ENCODE measurements at places on chromosomes 7 and 10.

- DNase-seq, result no peak
Observed at GRCh38 chr10:123888751-123889150, 2.9 kb downstream of the CPXM2 start.

- DNase-seq, result no peak
Observed at GRCh38 chr7:27160145-27160545, 3.7 kb upstream of the HOXA7 start.

GRCh38 chr10:36573246-36573645, 552.2 kb upstream of the ANKRD30A start:
- no peak for DNase-seq

DNA sequence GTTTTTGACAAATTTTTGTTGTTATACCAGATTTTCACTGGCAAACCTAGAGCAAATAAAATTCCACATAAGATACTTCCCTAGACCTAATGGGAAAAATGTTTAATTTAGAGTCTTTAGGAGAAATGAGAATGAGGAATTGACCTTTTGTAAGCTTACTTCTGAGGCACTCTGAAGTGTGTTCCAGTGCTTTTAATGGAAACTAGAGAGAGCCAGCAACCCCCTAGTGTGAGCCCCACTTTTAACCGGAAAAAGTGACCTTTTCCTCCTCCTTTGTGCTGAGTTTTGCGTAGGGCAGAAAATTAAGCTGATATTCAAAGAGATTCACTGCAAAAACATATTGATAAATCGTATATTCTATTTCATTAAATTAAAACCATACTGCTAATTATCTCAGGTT, 5.2 kb downstream of the IKZF1 start:
- DNase-seq, result no peak

GRCh38 chr10:11823122-11823988, at the start of gene PROSER2:
Gene PROSER2, plus strand, starts transcription at chr10:11823356. Its CDS starts 28,722 bp downstream, at chr10:11852078.
- DNase-seq, result no peak

DNA sequence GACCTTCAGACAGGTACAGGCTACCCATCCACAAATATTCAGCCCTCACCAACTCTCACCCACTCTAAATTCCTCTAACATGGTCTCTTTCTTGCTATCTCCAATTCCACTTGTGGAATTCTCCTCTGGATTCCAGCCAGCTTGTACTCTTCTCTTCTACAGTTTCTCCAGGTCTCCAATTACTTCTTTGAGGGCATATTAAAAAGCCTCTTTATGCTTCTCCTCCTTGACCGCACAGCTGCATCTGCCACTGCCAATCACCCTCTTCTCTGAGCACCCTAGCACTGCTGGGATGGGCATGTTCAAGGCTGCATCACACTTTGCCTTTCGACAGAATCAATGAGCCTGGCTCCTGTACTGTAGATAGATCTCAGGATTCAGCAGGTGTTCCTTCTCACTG, 101.5 kb upstream of the ANKRD1 start:
- no peak for DNase-seq

DNA sequence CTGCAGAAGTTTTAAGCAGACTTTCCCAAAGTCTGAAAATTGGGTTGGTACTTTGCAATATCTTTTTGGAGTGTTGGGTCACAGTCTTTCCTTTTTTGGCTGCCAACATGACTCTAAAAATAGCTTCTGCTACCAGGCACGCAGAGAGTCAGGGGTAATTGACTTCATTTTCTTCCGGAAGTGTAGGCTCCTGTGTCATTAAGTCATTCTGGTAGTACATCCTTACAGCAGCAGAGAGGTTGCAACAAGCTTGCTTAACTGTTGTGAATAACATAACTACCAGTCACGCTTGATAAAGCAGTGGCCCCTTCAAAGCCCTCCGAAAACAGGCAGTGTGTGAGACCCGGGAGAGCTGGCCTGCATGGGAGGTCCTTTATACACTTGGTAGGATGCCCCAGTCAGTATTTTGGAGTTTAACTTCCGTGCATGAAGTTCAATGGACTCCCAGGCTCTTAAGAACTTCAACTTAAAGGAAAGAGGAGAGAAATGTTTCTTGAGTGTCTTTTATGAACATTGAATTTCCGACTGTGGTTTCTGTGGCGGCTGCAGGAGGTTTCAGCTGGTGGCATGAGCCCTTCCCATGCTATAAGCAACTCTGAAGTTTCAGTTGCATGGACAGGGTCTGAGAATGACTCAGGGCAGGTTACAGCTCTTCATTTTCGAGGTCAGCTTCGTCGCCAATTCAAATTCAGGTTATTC, 310.7 kb downstream of the GALNT17 start:
- DNase-seq, result no peak

GRCh38 chr10:60955316-60955715, 11.3 kb upstream of the RHOBTB1 start:
- no peak for DNase-seq

- DNase-seq, result no peak
Observed at GRCh38 chr10:51269821-51270220, 195.5 kb downstream of the PRKG1 start.

DNA sequence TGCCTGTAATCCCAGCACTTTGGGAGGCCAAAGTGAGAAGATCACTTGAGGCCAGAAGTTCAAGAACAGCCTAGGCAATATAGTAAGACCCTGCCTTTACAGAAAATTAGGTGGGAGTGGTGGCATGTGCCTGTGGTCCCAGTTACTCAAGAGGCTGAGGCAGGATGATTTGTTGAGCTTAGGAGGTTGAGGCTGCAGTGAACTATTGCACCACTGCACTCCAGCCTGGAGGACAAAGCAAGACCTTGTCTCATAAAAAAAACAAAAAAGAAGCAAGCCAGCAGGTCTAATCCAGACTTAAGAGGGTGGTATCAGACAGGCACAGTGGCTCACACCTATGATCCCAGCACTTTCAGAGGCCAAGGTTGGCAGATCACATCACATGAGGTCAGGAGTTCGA, 24.5 kb upstream of the KCTD7 start:
- no peak for DNase-seq

GRCh38 chr10:43683451-43684291, 35.0 kb upstream of the ZNF32 start:
- no peak for DNase-seq

GRCh38 chr10:4001811-4002210, 216.8 kb upstream of the KLF6 start:
- DNase-seq, result no peak

GRCh38 chr7:39951226-39952194, 1.5 kb downstream of the CDK13 start:
- DNase-seq, result peak; percentile 43

DNA sequence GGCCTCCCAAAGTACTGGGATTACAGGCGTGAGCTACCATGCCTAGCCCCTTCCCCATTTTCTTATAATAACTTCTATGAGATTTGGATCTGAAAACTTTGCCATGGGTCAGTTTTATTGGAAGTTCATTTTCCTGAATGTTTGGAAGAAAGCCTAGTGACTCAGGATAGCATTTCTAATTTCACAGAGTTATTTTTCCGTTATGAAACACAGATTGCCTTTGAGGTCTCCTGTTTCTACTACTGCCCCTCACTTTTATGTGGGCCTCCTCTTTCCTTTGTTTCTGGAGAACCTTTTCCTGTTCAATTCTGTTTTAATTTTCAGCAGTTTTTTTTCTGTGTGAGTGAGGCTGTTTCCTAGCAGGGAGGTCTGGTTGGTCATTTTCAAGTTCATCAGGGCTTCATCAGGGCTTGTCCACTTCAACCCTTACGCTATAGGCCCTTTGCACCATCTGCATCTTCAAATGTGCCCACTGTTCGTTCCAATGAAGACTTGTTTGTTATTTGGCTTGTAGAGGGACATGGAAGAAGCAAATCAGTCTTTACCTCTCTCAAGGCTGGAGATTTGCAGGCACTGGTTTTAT, 58.7 kb downstream of the BMPR1A start:
- DNase-seq, result peak; percentile 14

- DNase-seq, result no peak
Observed at GRCh38 chr7:82633592-82633991, 190.0 kb upstream of the CACNA2D1 start.

GRCh38 chr7:111392294-111392693, 170.0 kb downstream of the IMMP2L start:
- no peak for DNase-seq

DNA sequence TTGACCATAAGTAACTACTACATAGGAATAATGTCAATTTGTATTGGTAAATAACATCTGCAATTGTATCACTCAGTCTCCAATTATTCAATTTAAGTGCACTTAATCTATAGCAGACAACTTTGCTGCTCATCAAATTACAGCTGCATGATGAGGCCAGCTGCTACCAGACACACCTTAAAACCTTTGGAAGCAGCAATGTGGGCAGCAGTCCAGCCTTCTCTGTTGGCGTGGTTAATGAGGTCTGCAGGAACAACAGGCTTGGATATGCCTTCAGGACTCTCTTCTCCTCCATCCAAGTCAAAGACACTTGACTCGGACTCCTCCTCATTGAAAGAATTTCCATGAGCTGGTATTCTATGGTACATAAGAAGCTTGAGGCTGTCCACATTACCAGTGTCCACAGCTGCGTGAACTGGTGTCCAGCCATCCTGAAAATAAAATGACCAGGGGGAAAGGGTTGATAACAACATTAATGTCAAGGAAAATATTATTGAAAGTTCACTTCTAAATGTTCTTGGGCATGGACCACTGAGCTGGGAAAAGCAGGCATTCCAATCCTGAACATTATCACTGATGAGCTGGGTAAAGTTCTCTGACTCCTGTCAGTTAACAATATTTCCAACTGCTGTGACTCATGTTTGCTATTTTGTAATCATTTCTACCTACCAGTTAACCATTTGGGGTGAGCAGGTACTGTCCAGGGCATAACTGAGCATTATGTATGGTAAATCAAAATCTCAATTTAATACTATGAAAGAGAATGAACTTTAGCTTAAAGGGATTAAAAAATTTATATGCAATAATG, 95.7 kb downstream of the CTTNBP2 start:
- DNase-seq, result no peak

DNA sequence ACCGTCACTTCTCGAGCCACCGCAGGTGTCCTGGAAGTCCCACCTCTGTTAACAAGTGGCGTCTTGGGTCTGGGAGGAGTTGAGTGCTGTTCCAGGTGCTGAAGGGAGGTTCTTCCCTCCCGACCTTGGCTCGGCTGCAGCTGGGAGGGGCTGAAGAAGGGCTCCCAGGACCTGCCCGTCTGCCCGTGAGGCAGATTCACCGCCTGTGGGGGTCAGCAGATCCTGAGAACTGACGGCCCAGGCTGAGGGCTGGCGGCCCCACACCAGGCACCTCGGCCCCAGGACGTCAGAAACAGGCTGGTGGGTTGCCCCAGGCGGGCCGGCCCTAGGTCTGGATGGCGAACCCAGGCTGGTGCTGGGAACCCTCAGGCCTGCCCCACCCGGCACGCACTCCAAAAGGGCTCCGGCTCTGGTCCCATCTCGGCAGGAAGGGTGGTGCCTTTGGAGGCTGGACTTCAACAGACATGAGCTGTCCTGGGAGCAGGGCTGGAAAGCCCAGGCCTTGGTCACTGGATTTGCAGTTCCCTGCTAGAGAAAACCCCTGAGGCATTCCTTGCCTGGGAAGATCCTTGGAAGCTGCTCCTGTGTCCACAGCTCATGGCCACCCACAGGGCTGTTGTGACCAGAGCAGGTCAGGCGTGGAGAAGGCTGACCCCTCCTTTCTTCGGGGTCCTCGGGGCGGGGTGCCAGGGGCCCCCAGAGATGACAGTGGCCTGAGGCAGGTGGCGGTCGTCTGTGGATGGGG, 42.6 kb upstream of the CFAP46 start:
- no peak for DNase-seq

- no peak for DNase-seq
Observed at GRCh38 chr10:73843261-73843660, 31.1 kb downstream of the CAMK2G start.

DNA sequence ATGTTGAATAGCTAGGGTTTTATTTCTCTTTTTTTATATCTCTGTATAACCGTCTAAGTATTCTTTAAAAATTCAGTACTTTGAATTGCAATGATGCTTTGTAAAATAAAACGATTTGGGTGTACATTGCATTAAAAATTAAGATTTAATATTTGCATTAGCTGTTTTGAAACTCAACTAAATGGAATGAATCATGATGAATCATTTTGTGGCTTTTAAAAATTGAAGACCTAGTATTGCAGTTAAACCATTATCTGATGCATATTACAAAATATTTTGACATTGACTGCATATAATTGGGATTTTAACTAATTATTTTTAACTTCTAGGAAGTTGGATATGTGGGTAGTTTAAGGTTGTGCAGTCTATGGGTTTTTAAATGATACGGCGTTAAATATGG, 314.0 kb downstream of the CDK14 start:
- DNase-seq, result no peak

GRCh38 chr10:51834548-51834947, 135.2 kb upstream of the CSTF2T start:
- no peak for DNase-seq

DNA sequence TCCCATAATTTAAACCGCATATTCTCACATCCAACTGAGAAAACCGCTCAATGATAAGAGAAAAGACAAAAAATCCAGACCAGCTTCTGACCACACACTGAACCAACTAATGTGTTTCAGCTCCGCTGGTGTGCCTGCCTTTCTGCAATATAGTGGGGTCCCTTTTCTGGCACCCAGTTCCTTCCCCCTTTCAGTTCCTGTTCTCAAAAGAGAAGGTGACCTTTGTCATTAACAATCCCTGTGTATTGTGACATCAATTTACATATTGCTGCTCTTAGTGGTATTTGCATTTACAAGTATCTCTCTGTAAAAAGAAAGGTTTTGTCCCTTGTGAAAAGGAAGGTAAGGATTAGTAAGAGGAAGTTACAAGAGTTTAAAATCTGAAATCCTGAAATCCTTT, 1.4 kb downstream of the PPP1R17 start:
- no peak for DNase-seq

- peak; percentile 13 for DNase-seq
Observed at GRCh38 chr10:84097787-84098353, 41.4 kb upstream of the GHITM start.

- no peak for DNase-seq
Observed at GRCh38 chr7:74312418-74313028, 23.3 kb downstream of the CLIP2 start.

DNA sequence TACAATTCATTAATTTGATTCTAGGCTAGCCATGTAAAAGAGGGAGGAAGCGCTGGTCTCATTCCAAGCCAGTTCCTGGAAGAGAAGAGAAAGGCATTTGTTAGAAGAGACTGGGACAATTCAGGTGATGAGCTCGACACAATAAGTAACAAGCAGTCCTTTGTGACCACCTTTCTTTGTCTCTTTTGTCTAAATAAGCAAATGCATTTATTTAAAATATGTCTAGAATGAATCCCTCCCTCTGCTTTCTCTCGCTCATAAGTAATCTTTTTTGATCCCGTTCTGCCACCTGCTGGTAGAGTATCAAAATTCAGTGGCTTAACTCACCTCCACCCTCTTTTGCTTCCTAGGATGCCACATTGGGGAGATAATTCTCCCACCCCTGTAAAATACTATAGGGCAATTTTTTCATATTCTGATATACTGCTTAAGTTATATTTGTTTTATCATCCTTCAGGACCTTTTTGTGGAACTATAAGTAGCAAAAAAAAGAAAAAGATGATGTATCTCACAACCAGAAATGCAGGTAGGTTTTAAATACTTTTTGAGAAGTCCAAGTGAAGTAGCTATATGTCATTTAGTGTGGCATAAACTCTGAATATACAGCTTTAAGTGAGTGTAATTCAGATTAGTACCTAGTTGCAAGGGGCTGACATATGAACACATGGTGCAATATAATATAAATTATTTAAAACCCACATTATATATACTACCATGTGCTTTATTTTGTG, 91.5 kb downstream of the GSDME start:
- peak; percentile 39 for DNase-seq

- DNase-seq, result no peak
Observed at GRCh38 chr10:111739125-111739873, 444.3 kb downstream of the GPAM start.

- DNase-seq, result no peak
Observed at GRCh38 chr7:40220421-40220911, 85.7 kb downstream of the SUGCT start.

GRCh38 chr7:115135146-115135545, 213.3 kb downstream of the MDFIC start:
- no peak for DNase-seq

Data from fibroblast of the conjunctiva (primary cell).